ENCODE measurements at places on chromosomes 2 and 18.

- no peak for DNase-seq
Observed at GRCh38 chr2:177149155-177149503, 63.5 kb upstream of the HNRNPA3 start.

GRCh38 chr2:241354668-241355658, 1.1 kb upstream of the FARP2 start:
- peak; percentile 76 for DNase-seq

DNA sequence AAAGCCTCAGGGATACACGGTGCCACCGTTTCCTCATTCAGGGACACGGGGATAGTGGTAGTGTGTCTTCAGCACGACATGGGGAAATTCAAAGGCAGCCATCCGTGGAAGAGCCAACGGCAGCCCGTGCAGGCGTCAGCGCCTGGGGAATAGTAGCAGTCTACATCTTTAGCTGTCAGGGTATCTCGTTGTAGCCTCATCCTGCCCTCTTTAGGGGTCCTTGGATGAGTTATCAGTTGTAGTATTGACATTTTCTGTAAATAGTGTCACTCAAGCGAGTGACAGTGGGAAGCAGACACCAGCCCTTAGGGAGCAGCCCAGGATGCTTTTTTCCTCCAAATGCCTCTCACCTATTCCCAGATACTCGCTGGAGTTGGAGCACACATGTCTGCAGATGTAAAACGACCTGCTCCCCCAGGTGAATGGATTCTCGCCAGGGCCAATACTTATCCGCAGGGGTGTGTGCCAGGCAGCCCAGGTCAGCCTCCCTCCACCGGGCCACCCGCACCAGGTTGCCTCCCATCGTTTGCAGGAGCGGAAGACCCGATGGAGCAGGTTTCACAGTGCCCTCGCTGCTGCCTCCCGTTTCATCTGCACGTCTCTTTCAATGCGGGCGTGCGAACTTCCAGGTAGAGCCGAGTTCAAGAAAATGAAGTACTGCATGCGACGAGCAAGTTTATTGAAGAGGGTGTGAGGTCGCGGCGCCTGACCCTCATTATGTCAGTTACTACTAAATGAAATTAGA, 41.0 kb downstream of the AGAP1 start:
- DNase-seq: no peak

- no peak for DNase-seq
Observed at GRCh38 chr2:219633276-219634065, 6.0 kb downstream of the SLC4A3 start.

DNA sequence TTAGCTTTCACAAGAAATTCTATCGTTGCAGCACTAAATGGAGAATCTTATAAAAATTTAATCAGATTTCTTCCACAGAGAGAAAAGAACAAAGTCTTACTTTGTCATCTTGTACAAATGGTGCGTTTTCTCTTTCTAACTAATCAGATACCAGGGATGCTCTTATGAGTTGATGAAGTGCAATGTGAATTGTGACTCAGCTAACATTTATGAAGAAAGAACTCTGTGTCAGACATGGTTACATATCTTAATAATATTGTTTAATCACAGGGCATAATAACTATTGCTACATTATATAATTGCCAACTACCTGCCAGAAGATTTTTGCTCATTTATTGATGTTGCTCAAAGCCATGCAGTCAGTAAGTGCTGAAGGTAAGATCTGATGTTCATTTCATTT, 465.0 kb downstream of the CCDC85A start:
- no peak for DNase-seq

DNA sequence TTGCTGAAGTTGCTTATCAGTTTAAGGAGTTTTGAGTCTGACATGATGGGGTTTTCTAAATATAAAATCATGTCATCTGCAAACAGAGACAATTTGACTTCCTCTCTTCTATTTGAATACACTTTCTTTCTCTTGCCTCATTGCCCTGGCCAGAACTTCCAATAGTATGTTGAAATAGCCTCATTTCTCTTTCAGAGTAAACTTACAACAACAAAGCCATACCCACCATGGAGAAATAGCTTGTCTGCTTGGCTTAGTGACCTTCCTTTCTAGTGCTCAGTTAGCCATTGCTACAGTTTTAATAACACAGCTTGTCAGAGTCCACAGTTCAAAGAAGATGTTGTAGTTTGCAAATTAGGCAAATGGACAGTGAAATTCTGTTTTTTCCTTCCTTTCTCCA, 228.0 kb downstream of the ETAA1 start:
- no peak for DNase-seq

GRCh38 chr18:51123936-51124486, 73.5 kb downstream of the MEX3C start:
- DNase-seq: no peak

- DNase-seq: no peak
Observed at GRCh38 chr2:26052740-26053139, 18.9 kb downstream of the RAB10 start.

Measured in GM06990 (cell line).